Dermis microvascular lymphatic vessel endothelial cell (primary cell): ENCODE measurements at places on chromosomes 12 and 14.

- no peak for DNase-seq
These were observed 15.2 kb upstream of the PEBP1 start for GRCh38 chr12:118120579-118121363.

DNA sequence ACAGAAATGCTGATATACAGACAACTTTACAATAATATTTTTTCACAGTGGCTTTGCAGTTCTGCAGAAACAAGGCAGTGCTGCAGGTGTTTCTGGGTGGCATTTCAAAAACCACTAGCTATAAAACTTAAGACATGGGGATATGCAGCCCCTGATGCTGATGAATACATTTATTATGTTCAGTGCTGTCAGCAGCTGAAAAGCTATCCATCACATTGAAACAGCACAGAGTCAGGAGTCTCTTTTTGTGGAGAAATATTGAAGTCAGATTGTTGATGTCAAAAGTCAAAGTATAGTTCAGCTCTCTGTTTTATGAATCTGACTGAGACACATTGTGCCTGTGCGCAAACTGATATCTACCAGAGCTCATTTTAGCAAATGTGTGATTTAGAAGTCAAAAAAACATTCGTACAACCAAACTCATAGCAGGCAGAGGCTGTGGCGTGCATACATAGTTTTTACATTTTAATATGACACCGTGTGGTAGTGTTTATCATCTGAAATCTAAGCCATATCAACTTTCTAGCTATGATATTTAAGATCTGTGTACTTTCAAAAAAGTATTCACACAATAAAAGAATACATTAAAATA, 467.6 kb downstream of the PRKD1 start:
- no peak for DNase-seq

DNA sequence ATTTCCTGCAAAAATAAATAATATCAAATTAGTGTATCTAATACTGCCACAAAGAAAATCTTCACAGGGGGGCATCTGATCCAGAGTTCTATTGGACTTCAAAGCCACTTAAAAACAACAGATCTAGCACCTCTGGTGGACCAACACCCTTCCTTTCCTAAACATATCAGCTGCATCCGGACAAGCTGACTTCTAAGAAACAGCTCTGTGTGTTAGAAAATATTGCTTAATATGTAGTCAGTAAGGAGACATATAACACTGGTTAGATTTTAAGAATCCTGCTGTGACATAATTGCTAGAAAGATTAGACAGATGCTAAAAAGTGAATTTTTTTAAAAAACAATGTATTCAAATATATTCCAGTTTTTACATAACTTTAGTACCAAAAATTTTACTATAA, 61.1 kb upstream of the PTPRB start:
- DNase-seq, result no peak

DNA sequence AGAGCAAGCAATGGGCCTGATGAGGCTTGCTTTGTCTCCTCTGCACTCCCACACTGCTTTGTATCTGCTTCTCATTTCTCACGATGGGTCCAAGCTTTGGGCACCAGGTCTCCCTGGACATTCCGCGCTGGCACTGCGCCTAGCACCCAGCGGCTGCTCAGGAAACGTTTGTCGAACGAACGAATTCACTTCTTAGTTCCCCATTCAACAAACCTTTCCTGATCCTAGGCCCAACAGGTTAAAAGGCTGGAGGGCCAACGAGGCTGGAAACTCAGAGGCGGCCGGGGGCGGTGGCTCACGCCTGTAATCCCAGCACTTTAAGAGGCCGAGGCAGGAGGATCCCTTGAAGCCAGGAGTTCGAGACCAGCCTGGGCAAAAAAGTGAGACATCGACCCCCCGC, 1.0 kb upstream of the GLRX5 start:
- DNase-seq, result no peak

- DNase-seq, result no peak
These were observed 39.9 kb upstream of the BICDL1 start for GRCh38 chr12:119949145-119949544.

DNA sequence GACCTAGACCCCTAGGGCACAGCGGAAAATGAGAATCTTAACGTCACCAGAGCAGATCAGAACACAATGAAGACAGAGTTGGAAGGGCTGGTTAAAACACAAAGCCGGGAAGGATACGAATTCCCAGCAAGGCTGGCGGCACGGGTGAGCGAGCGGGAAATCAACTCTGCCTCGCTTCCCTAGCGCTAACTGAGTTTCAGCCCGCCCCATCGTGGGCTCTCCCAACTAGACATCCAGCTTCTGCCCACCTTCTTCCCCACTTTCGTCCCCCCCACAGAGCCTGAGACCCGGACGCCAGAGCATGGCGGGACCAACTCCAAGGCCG, 377 bp downstream of the CCNT1 start:
- DNase-seq, result no peak

DNA sequence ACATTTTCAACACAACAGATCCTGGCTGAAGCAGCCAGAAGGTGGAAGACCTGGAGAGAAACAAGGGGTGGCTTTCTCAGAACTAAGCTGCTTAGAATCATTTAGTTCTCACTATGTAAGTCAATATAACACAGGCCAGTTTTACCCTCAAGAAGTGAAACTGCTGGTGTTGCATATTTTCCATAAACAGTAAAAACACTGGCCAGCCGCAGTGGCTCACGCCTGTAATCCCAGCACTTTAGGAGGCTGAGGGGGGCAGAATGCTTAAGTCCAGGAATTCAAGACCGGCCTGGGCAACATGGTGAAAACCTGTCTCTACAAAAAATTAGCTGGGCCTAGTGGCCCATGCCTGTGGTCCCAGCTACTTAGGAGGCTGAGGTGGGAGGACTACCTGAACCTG, 11.6 kb downstream of the STX2 start:
- no peak for DNase-seq

DNA sequence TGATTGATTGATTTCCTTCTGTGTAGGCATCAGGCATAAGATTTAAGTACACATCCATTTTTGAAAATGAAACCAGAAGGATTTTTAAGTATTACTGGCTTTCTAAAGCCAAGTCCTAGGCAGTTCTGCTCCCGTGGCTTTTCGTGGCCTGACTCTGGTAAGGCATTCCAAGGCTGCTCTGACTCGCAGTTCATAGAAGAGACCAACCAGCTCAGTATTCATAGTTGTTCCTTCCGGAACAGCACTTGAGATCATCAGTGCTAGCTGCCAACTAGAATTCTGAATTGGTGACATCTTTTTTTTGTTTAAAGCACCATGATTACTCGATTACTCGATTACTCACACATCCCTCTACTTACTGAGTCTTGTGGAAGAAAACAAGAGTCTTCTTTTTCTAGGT, 25.9 kb downstream of the SUDS3 start:
- DNase-seq, result peak; percentile 22

DNA sequence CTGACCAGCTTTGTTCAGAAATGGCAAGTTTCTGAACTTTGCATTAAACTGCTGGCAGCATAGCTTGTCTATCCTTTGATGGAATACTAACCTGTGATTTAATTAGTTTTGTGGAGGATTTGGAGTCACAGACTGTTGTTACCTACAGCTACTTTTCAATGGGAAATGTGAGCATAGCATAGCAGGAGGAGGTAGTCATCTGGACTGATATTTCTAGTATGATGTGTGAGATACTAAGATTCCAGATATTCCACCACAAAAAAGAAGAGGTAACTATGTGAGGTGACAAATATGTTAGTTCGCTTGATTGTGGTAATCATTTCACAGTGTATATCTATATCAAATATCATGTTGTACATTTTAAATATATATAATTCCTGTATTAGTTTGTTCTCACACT, 833.0 kb downstream of the SLC6A15 start:
- no peak for DNase-seq

DNA sequence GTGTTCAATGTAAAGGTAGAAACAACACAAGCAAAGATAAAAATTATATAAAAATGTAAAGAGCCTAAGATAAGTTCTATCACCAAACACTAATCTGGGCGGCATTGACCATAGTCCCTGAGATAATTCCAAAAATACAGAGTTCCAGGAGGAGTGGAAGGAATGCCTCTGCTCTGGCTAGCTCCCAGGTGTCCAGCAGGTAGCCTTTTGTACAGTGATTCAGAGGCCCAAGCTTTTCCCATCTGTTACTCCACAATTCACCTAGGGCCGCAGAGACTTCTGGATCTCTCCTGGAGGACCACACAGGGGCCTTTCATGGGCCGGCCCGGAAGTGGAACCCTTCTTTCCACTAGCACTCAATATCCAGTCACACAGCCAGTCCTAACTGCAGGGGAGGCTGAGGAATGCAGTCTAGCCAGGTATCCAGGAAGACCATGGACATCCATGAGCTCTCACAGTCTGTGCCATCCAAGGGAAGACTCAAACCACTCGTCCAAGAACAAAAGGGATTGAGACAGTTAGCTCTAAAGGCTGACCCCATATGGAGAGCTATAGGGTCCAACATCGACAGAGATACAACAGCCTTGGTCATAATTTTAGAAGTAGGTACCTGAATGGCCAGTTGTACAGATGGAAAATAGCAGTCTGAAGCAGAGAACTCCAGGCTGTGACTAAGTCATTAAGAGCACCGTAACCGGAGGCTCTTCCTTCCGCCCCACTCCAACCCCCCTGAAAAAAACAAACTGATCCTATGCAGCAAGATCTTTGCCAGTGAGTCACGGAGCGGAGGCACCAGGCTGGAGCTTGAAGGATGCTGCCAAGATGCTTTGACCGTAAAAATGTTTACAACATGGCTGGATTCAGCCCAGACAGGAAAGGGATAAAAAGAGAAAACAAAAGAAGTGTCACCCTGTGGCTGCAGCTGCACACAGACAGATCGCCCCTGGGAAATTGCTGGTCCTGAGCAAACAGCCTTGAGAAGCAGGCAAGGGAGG, 204.8 kb downstream of the NUAK1 start:
- peak; percentile 95 for DNase-seq

DNA sequence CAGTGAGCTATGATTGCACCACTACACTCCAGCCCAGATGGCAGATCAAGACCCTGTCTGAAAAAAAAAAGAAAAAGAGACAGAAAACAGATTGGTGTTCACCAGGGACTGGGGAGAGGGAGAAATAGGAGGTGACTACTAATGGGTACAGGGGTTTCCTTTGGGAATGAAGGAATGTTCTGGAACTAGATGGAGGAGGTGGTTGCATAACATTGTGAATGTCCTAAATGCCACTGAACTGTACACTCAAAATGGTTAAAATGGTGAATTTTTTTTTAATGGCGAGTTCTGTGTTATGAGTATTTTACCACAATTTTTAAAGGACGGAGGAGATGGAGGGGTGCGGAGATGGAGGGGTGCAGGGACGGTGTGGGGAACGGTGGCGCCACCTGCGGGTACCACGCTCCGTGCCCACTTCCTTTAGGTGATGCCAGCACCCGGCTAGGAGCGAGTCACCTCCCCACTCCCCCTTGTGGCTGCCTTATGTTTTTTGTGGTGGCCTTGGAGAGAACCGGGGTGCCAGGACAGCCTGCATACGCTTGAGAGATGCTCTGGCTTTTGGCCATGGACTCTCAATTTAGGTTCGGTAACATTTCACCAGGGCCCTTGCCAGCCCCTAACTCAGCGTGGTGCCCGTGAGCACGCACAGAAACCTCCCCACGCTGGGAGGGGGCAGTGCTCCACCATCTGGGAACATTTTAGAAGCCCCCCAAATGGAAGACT, 16.1 kb downstream of the UBC start:
- no peak for DNase-seq

- DNase-seq, result no peak
These were observed 882.3 kb downstream of the RPS29 start for GRCh38 chr14:48703728-48704467.

GRCh38 chr12:48286665-48287064, 64.1 kb downstream of the ZNF641 start:
- no peak for DNase-seq

DNA sequence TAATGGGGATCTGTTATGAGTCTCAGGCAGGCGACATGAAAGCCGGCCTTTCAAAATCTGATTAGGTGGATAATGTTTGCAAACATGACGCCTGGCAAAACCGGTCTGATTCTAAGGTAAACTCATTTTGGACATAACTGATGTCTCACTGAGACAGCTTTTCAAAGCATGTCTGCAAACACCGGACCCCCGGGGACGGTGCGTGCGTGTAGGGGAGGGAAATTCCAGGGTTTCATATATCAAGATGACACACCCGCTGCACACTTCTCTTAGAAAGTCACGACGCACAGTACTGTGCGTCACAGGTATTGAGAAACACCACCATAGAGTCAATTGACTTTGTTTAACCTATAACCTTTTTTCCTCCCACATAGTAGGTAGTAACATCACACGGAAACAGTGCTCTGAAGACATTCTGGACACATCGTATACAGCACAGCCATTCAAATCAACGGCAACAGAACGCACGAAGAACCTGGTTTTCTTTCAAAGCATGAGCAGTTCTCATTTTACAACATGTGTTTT, 43.9 kb upstream of the TESC start:
- no peak for DNase-seq

- DNase-seq, result no peak
These were observed 41.6 kb downstream of the CNTN1 start for GRCh38 chr12:40733871-40734270.

DNA sequence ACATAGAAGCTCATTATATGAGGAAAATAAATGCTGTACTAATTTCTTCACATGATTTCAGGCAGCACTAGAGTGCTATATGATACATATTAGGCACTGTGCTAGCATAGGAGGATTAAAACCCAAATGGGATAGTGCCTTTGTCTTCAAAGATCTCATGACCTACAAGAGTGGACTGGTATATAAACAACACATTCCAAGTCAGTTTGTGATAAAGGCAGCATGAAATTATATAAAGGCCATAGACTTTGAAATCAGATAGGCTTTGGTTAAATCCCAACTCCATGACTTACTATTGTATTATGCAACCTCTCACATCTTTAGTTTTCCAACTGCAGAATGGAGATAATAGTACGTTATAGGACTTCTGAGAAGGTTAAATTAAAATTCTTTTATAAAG, 179.7 kb downstream of the RAD51B start:
- no peak for DNase-seq

DNA sequence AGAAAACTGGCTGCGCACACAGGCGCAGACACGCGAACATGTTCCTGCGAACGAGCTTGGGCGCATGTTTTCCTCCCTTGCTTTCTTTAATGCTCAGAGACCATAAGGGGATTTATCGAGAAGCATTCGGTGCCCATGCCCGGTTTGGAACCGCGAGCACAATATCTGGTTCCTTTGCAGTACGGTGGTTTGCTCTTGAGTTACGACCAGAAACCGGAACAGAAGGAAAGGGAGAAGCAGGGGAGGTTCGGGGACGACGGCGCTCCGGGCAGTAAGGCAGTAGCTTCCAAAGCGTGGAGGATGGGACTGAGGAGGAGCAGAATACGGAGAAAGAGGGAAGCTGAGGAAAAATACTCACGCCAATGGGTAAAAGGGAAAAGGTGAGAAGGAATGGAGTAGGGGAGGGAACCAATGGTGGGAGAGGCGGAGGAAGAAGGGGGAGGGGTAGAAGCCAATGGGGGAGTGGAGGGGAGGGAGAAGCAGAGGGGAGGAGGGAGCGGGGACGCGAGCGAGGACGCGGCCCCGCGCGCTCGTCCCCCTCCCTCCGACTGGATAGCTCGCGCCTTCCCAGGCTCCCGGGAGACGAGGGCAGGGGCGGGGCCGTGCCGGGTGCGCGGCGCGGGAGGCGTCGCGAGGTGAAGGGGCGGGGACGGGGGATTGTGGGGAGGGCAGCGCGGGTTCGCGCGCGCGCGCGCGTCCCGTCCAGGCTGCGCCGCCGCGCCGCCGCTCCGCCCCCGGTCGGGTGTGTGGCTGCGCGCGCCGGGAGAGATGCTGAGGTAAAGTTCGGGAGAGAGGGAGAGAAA, 625 bp upstream of the ARHGAP5 start:
- DNase-seq, result peak; percentile 97

- DNase-seq, result no peak
These were observed 259.0 kb downstream of the CCDC59 start for GRCh38 chr12:82099216-82099615.
